ENCODE measurements at places on chromosomes 3 and 15.

GRCh38 chr3:147157631-147158030 is 248.7 kb downstream of the ZIC4 start:
- no peak for DNase-seq

DNA sequence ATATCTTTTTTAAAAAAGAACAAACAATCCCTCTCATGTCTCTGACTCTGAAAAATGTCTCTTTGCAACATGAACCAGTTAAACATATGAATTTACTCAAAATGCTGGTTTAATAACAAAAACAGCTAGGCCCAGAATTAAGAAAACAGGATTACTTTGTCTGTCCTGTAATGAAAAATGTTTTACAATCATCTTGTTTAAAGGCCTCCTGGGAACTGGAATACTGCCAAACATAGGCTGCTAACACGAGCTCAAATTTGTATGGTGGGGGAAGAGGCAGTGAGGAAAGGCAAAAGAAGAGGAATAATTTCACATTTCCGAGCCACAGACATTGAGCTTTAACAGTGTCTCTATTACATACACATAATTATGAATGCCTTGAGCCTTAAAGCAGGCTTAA is 61.7 kb upstream of the PPIB start:
- peak; percentile 20 for DNase-seq

DNA sequence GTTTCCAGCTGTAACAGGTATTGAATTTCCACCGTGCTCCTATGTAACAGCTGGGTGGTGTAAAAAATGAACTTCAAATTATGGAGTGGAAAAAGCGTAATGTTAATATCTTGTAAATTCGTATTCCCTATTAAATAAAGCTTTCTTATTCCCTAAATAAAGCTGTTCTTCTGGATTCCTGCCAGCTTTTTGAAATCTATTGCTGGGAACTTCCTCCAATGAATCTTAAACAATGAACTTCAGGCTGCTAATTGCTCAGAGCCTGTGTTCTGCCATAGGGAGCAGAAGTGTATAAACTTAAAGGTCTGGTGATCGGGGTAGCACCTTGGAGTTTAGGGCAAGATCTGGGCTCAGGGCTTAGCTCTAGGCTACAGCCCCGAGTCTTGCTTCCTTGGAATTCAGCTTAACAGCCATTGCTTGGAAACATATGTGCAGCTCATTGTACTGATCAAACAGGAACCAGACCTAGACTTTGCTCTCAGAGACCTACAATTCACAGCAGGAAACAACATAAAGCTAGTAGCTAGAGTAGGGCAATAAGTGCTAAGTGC is 1.4 kb downstream of the ARL14 start:
- no peak for DNase-seq

DNA sequence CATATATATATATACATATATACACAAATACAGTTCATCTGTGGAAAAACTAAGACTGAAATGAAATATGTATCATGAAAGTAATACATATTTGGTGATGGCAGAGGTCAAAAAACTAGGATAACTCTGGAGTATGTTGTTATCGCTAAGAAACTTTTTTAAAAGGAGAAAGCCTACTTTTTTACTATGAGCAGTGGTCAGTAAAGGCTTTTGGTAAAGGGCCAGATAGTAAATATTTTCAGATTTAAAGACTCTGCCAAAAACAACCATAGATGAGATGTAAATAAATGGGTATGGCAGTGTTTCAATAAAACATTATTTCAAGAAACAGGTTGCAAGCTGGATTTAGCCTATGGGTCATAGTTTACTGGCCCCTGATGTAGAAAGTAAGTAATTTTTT is 93.8 kb upstream of the TGFBR2 start:
- DNase-seq: no peak

GRCh38 chr15:59053482-59053881 is 51.5 kb upstream of the CCNB2 start:
- no peak for DNase-seq

DNA sequence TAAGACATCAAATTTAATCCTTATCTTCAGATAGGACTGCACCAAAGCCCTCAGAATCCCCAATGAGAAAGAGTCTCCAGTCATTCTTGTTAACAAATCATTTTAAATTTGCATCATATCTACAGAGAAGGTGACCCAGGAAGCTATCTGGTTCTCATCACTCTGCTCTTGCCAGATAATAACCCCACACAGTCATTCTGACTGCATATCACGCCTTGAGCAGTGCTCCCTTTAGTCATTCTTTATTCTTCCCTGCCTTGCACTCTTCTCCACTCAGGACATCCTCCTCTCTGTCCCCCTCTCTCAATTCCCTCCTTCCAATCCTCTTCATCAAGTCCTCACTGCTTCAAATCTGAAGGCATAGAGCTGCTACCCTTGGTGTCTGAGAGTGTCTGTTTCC is 83.7 kb upstream of the COL6A6 start:
- no peak for DNase-seq

DNA sequence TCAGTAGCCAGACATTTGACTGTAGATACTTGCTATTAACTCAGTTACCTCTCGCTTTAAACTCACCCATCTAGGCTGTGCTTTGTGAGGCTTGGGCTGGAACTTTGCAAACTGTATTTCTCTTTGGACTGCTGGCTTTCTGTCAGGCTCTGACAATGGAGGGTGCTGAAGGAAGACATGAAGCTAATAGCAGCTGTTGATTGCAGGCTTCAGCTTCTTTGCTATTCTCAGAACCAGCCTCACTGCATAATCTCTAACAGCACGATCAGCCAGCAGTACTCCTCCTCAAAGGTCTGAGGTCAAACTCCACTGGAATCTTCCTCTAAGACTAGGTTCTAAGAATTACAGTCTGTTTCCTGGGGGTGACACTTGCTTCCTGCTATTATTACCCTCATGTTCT is 295.6 kb downstream of the ZBBX start:
- DNase-seq: no peak

- DNase-seq: no peak
Measured at GRCh38 chr15:48802257-48802656, 8.6 kb downstream of the CEP152 start.

GRCh38 chr3:125001557-125002413 is 54.0 kb downstream of the HEG1 start:
- no peak for DNase-seq

DNA sequence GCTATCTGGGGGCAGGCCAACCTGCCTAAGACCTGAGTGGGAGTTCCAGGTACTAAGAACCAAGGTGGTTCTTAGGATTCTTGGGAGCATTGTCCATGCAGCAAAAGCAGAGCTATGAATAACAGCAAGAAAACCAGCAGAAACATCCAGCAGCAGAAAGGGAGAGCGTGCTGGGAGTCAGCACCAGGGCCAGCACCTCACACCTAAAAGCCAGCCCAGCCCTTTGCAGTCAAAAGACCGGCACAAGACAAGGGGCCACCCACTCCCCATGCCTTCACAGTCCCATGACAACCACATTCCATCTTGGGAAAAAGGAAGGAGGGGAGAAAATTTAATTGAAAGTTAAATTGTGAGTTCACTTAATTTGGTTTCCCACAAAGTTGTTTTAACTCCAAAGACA is 364.9 kb downstream of the AGBL1 start:
- DNase-seq: no peak

DNA sequence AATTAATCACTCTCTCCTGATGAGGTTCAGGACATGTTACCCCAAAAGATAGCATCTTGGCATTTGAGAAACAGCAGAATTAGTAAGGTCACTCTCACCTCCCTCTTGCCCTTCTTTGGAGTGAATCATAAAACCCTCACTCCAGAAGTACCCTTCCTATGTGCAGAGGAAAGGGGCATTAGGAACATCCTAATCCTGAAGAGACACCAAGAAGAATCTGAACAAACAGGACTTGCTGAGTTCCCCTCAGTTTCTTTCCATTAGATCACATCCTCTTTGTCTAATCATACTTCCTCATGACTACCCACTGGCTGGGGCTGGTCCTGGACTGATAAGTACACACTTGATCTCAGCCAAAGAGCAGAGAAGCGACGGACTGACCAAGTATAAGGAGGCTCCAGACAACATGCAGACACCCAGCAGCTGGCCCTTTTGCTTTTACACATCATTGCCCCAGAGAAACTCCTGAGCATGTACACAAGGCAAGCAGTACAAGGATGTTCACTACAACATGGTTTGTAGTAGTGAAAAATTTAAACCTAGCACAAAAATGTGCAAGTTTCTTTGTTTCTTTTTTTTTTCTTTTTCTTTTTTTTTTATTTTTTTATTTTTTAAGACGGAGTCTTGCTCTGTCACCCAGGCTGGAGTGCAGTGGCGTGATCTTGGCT is 15.0 kb upstream of the TM6SF1 start:
- DNase-seq: no peak

- DNase-seq: no peak
Measured at GRCh38 chr15:39784638-39785037, 2.0 kb upstream of the FSIP1 start.
